Peyer's patch (tissue), 4 donors: ENCODE measurements at places on chromosomes 1 and 21.
A peak's percentile ranks its signal among the peaks of the same experiment; 100 is the strongest.

GRCh38 chr1:97186381-97186780 lies 464.8 kb downstream of the PTBP2 start:
- no peak for DNase-seq

- DNase-seq = peak; percentile 79
Measured at GRCh38 chr1:28580722-28581530, 11.1 kb upstream of the RAB42 start.

GRCh38 chr1:234743791-234744611 lies 134.0 kb upstream of the IRF2BP2 start:
- no peak for DNase-seq

DNA sequence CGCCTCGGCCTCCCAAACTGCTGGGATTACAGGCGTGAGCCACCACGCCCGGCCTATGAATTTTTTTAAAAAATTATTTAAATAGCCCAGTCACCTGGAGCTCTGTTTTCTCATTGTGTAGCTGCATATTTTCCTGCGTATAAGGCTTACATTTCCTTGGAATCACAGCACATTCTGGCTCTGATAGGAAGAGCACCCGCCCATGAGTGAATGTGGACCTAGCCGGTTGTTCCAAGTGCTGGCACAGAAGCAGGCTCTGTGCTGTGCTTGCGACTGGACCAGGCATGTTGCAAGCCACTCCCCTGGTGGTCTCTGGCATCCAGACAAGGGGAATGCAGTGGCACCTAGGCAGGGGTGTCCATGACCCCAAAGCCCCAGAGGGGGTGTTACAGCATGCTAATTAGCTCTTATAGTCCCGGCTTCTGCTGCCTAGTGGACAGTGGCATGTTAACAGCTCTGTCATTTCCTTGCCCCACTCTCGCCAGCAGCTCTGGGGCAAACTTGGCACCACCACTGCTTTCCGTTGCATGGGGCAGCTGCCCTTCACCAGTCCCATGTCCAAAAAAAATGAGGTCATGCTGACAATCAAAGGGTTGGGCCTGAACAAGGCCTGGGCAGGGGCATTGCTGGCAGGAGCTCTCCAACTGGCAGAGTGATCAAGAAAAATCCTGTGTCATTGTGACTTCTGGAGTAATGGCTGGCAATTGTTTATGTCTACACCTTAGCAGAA lies 5.2 kb upstream of the VTCN1 start:
- no peak for DNase-seq

GRCh38 chr1:83860490-83861221 lies 138.3 kb downstream of the TTLL7 start:
- DNase-seq = peak; percentile 91
